H9 (cell line): ENCODE measurements at places on chromosomes 5 and 9.

DNA sequence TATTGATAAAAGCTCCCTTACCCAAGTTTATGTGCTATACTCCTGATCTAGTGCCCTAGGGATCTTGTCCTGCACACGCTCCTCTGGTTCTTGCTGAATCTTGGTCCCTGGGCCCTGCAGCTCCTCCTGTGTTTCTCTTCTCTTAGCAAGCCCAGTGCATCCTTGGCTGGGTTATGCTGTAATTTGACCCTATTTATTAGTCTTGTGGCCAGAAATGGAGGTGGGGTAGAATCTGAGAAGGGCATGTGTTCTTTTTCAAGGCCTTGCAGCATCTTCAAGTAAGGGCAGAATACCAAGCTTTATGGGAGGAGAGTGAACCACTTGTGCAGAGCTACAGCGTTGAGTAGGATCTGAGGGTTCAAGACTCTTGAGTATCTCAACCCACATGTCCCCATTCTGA is 366.8 kb downstream of the FAM170A start:
- H3K4me3 ChIP-seq, result no peak overlapping the region
- no peaks in the 10 kb centered on the region; the same call in 1 of the 2 replicates for H3K4me1 ChIP-seq
- no peak overlapping the region for H3K27ac ChIP-seq
- no peaks in the 10 kb centered on the region; the same call in 2 of the 3 replicates for H3K36me3 ChIP-seq
- H3K27me3 ChIP-seq, result no peaks in the 10 kb centered on the region
- DNase-seq, result no peak

DNA sequence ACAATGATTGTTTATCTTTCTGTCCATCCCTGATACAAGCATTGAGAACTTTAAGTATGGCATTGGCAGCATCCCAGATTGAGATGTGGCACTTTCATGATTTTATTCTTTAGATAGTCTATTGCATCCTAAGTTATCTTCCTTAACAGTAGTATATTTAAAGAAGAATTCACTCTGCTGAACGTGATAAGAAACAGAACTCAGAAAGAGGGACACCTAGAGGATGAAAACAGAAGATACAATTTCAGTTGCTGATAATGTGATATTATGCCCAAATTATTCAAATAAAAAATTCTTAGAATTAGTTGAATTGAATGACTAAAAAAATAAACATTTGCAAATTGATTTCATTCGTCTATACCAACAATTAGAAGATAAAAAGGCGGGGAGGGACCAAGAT is 218.1 kb upstream of the DMRTA1 start:
- peaks cover 32% of the 10 kb centered on the region for H3K36me3 ChIP-seq
- no peaks in the 10 kb centered on the region for H3K4me1 ChIP-seq
- DNase-seq, result no peak
- no peaks in the 10 kb centered on the region for H3K27me3 ChIP-seq

DNA sequence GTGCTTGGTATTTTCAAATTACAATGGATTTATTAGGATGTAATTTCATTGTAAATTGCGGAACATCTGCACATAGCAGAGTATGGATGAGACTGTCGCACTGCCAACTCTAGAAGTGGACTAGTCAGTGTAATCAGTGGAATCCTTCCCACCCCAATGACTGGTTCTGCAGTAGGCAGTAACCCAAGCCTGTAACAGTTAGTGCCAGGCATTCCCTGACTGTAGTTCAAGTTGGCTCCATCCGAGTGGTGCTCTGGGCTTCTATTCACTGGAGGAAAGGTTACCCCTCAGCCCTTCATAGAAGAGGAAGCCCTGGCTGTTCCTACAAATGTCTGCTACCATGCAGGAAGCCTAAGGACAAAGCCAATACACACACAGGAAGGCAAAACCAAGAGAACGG is 23.2 kb downstream of the AK3 start:
- DNase-seq, result no peak
- peaks cover 14% of the 10 kb centered on the region for H3K36me3 ChIP-seq
- H3K27me3 ChIP-seq, result no peaks in the 10 kb centered on the region
- H3K27ac ChIP-seq, result no peak overlapping the region
- no peaks in the 10 kb centered on the region for H3K4me1 ChIP-seq
- H3K4me3 ChIP-seq, result no peak overlapping the region

- no peaks in the 10 kb centered on the region for H3K27me3 ChIP-seq
- no peaks in the 10 kb centered on the region; the same call in 1 of the 2 replicates for H3K36me3 ChIP-seq
- H3K4me1 ChIP-seq, result peaks cover 3% of the 10 kb centered on the region
- no peak for DNase-seq
Observed at GRCh38 chr5:170755679-170756456, 27.7 kb upstream of the GABRP start.

- DNase-seq, result no peak
- H3K4me3 ChIP-seq, result no peak overlapping the region
- no peaks in the 10 kb centered on the region for H3K36me3 ChIP-seq
- no peak overlapping the region for H3K27ac ChIP-seq
- no peaks in the 10 kb centered on the region for H3K27me3 ChIP-seq
Observed at GRCh38 chr5:483434-484140, 40.6 kb downstream of the EXOC3 start.

- H3K27me3 ChIP-seq, result no peaks in the 10 kb centered on the region; the same call in 1 of the 2 replicates
- no peak overlapping the region for H3K27ac ChIP-seq
- 0 out of 3 replicates have a peak, but pooled peaks cover 2% of the 10 kb centered on the region for H3K36me3 ChIP-seq
- no peak for DNase-seq
- no peak overlapping the region for H3K4me3 ChIP-seq
Observed at GRCh38 chr5:37859805-37860204, 20.0 kb upstream of the GDNF start.

DNA sequence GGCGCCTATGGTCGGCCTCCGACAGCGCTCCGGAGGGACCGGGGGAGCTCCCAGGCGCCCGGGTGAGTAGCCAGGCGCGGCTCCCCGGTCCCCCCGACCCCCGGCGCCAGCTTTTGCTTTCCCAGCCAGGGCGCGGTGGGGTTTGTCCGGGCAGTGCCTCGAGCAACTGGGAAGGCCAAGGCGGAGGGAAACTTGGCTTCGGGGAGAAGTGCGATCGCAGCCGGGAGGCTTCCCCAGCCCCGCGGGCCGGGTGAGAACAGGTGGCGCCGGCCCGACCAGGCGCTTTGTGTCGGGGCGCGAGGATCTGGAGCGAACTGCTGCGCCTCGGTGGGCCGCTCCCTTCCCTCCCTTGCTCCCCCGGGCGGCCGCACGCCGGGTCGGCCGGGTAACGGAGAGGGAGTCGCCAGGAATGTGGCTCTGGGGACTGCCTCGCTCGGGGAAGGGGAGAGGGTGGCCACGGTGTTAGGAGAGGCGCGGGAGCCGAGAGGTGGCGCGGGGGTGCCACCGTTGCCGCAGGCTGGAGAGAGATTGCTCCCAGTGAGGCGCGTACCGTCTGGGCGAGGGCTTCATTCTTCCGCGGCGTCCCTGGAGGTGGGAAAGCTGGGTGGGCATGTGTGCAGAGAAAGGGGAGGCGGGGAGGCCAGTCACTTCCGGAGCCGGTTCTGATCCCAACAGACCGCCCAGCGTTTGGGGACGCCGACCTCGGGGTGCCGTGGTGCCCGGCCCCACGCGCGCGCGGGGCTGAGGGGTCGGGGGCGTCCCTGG is 561 bp downstream of the DAPK1 start:
- H3K36me3 ChIP-seq, result peaks cover 23% of the 10 kb centered on the region
- no peaks in the 10 kb centered on the region for H3K4me1 ChIP-seq

DNA sequence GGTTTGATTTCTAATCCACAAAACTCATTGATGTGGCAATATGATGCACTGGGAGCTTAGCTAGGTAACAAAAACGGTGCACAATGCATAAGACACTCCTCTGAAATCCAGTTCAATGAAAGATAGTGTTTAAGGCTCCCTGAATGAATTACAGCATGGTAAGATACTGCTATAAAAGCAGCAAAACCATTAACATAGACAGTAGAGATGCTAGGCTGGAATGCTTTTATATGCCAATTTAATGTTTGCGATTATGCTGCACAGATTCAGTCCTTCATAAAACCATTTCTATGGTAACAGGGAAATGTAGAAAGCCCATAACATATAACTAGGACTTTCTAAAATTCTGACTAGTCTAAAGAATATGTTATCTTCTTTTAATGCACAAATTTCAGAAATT is 180.8 kb upstream of the NUDT12 start:
- no peaks in the 10 kb centered on the region for H3K4me1 ChIP-seq
- H3K27me3 ChIP-seq, result no peaks in the 10 kb centered on the region
- no peaks in the 10 kb centered on the region for H3K36me3 ChIP-seq
- no peak overlapping the region for H3K4me3 ChIP-seq
- no peak for DNase-seq
- no peak overlapping the region for H3K27ac ChIP-seq

DNA sequence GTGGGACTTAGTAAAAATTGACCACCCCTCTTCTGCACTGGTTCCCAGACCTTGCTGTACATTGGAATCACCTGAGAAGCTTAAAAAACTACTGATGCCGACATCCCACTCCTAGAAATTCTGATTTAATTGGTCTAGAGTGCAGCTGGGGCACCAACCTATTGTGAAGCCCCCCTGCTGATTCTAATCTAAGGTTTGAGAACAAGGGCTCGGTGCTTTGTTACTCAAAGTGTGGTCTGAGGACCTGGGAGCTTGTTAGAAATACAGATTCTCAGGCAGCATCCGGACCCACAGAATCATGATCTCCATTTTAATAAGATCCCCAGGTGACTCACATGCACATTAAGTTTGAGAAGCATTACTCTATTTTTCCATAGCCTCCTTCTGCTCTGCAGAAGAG is 57.8 kb upstream of the LPAR1 start:
- H3K4me3 ChIP-seq, result no peak overlapping the region
- no peaks in the 10 kb centered on the region for H3K27me3 ChIP-seq
- no peak for DNase-seq
- H3K4me1 ChIP-seq, result peaks cover 15% of the 10 kb centered on the region; the same call in 1 of the 2 replicates

GRCh38 chr5:1875843-1876659 is 6.7 kb downstream of the IRX4 start:
- no peaks in the 10 kb centered on the region; the same call in 1 of the 3 replicates for H3K36me3 ChIP-seq
- H3K4me3 ChIP-seq, result peak overlapping the region; percentile 76
- peaks cover 68% of the 10 kb centered on the region for H3K27me3 ChIP-seq
- no peaks in the 10 kb centered on the region for H3K4me1 ChIP-seq

DNA sequence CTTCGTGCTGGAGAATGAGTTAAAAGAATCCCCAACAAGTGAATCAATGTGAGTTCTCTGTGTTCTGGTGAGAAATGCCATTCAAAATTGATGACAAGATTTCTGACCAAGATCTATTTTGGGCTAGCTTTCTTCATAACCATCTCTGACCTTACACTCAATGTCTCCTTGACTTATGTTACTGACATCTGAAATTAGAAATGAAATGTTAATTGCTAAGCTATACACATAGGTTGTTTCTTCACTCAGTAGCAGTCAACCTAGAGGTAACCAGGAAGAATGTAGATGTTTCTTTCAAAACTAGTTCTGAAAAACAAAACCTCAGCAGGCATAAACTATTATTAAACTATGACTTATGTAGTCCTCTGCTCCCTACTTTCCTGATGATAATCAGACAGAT is 2220.7 kb upstream of the C9orf72 start:
- no peak overlapping the region for H3K27ac ChIP-seq
- H3K36me3 ChIP-seq, result no peaks in the 10 kb centered on the region
- H3K4me1 ChIP-seq, result no peaks in the 10 kb centered on the region
- H3K27me3 ChIP-seq, result no peaks in the 10 kb centered on the region
- H3K4me3 ChIP-seq, result no peak overlapping the region

DNA sequence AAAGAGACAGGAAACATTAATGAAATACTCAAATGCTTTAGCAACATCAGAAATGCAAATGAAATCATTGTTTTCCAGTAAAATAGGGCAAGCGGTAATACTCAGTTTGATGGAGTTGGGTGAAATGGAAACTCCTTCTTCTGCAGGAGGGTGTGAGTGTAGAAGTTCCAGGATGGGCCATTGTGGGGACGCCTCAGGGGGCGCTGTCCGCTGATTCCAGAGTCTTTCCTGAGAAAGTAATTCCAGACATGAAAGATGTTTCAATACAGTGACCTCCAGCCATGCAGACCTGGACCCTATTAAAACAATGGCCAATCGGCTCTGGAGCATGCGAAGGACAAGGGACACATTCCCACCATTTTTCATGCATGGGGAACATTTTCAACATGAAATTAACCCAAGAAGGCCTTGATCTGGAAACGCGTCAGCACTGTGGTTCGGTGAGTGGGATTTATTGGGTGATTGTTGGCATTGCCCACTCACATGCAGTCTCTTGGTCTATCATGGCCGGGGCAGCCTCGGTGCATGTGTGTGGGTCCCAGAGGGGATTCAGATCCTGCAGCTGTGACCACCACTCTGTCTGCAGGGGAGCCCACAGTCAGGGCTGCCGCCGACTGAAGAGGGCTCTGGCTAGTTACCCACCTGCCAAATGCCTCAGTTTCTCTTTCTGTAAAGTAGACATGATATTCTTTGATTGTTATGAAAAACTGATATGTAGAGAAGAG is 132.6 kb upstream of the IRX4 start:
- H3K36me3 ChIP-seq, result no peaks in the 10 kb centered on the region
- no peaks in the 10 kb centered on the region for H3K27me3 ChIP-seq
- H3K4me1 ChIP-seq, result no peaks in the 10 kb centered on the region
- no peak overlapping the region for H3K27ac ChIP-seq
- DNase-seq, result no peak

- H3K27me3 ChIP-seq, result no peaks in the 10 kb centered on the region
- peak overlapping the region; percentile 11; the same call in 1 of the 2 replicates for H3K4me3 ChIP-seq
- no peaks in the 10 kb centered on the region for H3K4me1 ChIP-seq
- peak; percentile 84 for DNase-seq
- no peaks in the 10 kb centered on the region for H3K36me3 ChIP-seq
Observed at GRCh38 chr5:102561894-102562760, 63.3 kb upstream of the SLCO6A1 start.

DNA sequence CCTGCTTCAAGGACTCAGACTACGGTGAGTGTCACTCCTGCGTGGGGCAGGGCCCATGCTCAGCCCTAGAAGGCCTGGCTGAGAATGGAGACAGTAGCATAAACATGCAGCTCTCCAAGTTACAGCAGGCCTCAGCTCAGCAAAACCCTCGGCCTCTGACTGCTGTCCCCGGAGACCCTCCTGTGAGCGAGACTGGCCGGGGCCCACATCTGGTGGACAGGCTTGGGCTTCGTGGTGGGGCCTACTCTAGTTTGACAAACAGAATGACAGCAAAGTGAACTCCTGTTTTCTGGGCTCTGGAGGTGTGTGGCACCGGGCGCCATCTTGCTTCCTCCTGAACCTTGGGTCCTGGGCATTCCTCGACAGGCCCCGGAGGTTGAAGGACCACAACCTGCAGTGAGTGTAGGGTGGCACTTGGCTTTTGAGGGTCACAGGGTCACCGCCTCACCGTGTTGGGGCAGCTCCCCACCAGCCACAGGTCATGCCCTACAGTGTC is 97.5 kb downstream of the PHF2 start:
- DNase-seq, result peak; percentile 20
- no peak overlapping the region for H3K27ac ChIP-seq
- peaks cover 24% of the 10 kb centered on the region for H3K36me3 ChIP-seq
- no peak overlapping the region for H3K4me3 ChIP-seq

DNA sequence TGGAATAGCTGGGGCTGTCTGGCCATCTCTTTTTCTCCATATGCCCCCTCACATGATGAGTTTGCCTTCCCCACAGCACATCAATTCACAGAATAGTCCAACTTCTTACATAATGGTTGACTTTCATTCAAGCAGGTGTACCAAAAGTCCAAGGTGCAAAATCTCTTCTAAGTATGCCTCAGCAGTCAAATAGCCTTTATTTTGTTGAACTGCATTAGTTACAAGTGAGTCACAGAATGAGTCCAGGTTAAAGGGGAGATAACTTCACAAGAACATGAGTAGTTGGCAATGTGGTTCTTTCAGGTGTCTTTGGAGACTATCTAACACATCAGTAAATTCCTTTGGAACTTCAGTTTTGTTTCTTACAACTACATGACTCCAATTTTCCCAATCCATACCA is 672.5 kb downstream of the PRELID2 start:
- no peak for DNase-seq
- H3K4me1 ChIP-seq, result peaks cover 6% of the 10 kb centered on the region
- H3K4me3 ChIP-seq, result no peak overlapping the region
- no peaks in the 10 kb centered on the region for H3K27me3 ChIP-seq
- no peak overlapping the region for H3K27ac ChIP-seq
